Natural killer cell (primary cell): ENCODE measurements at places on chromosomes 7 and 10.

DNA sequence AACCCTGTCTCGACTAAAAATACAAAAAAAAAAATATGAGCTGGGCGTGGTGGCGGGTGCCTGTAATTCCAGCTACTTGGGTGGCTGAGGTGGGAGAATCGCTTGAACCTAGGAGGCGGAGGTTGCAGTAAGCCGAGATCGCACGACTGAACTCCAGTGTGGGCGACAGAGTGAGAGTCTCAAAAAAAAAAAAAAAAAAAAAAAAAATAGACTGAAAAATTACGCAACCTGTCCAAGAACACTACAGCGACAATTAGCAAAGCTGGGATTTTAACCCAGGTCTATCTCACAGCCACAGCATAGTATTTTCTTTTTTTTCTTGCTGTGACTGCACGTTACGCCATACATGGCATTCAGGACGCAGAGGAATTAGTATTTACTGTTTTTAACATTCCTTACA is 1.1 kb upstream of the RABGEF1 start:
- no peak for DNase-seq

DNA sequence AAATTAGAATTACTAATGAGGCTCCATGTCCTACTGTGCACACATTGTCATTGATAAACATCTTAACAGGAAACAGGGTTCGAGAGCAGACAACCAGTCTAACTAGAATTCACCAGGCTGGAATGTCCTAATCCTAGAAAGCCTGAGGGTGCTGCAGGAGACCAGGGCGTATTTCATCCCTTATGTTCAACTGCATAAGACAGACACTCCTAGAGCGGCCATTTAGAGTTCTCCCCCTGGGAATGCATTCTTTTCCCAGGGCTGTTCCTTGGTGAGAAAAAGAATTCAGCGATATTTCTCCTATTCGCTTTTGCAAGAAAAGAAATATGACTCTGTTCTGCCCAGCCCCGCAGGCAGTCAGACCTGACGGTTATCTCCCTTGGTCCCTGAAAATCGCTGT is 486.0 kb downstream of the REEP3 start:
- no peak for DNase-seq

GRCh38 chr7:29892231-29892630 is 85.9 kb downstream of the WIPF3 start:
- no peak for DNase-seq

DNA sequence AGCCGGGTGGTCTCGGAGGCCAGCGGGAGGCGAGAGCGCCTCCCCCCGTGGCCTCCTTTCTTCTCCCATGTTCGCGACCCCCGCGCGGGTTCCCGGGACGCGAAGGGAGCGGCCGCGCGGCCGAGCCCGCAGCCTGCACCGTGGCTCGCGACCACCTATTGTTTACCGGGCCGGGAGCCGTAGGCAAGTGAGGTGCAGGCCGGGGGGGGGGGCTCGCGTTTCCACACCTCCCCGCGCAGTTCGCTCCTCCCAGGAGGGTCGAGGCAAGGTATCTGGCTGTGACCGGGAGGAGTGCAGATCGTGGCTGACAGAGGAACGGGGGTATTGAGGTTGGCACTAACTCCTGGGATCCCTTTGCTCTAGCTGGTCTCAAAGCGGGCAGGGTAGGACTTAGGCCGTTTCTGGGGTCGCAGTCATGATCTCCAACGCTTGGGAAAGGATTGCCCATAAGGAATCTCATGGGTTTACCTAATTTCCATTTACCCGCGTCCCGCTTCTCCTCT is 734 bp downstream of the PTPN12 start:
- DNase-seq = peak; percentile 29

GRCh38 chr10:7457478-7458316 is 46.9 kb upstream of the SFMBT2 start:
- no peak for DNase-seq

DNA sequence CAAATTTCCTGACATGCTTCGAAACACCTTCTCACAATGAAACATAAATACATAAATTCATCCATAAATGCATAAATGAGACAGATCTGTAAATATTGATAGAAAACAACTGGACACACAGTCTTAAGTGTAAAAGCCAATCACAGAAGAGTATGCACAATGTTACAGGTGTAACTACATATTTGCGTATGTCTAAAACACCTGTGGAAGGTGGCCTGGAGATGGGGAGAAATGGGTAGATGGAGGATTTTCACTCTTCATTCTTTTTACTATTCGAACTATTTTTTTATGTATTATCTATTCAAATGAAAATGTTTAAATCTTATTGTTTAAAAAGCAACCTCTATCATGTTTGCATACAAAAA is 860 bp downstream of the IQUB start:
- DNase-seq = no peak

DNA sequence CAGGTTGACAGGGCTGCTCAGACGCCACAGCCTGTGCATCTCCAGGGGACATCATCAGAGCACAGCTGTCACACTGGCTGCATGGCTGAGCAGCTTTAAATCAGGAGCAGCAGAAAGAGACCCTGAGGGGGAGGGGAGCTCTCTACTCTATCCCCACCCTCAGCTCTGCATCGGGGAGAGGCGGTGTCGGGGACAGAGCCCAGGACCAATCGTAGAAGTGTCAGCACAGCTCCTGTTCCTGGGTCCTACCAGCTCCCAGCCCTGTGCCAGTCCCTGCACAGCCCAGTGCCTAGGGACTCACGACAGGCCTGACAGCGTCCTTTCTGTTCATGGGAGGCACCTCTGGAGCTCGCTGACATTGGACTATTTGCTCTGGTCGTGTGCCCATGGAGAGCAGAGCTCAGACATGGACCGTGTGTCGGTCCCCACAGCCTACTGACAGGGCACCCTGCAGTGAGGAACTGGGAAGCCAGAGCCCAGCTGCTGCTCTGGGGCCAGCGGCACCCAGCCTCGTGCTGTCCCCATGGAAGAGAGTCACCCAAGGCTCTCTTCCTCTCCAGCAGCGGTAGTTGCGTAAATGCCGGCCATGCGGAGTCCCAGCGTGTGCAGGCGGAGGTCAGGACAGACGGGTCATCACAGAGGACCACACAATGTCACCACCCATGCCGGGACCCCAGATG is 20.4 kb upstream of the ANTXRL start:
- DNase-seq = peak; percentile 14

- peak; percentile 65 for DNase-seq
Observed at GRCh38 chr7:38309555-38309954, 36.1 kb upstream of the TARP start.
